Right renal pelvis (tissue), 4 donors: ENCODE measurements at places on chromosomes 11 and 22. TPM values are rescaled to one million over a fixed set of nuclear protein-coding genes. Genes with fewer than 3 reads are reported as not detected.

Gene PATE2
- polyA plus RNA-seq = not detected

Gene PRR33
- polyA plus RNA-seq = 0.23 TPM

Gene FAM227A
- 4.8 TPM for polyA plus RNA-seq

DNA sequence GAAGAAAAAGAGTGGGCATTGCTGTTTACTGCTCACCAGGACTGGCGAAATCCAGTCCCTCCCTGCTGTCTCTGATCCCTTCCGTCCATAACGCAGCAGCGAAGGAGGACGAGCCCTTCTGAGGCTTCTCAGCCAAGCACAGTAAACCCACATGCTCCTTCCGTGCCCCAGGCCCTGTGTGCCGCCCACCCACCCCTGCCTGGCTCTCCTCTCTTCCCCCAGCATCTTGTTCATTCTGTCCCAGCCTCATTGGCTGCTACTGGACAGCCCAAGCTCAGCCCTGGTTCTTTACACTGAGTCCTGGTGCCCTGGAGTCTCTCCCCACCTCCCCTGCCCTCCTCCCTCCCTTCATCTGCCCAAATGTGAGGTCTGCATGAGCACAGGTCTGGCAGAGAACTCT is 559.7 kb downstream of the BRD1 start:
- DNase-seq = no peak

DNA sequence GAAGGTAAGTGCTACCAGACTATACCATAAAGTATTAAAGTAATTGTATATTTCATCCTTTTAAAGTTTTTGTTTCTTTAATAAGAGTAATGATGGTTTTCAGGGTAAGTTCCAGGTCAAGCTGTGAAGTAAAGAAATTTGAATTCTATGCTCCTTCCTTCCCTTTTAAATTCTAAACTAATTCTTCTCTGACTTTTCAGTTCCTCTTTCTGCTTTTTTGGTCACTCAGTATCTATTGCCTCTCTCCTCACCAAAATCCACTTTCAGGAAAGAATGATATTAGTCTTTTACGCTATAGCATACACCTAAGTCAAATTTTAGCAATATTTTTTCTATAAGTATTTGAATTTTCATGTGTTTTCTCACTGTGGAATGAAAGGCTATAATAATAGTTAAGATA is 8.2 kb downstream of the MMP8 start:
- no peak for DNase-seq

- DNase-seq = no peak
Observed at GRCh38 chr11:69636512-69637197, 4.3 kb upstream of the CCND1 start.

DNA sequence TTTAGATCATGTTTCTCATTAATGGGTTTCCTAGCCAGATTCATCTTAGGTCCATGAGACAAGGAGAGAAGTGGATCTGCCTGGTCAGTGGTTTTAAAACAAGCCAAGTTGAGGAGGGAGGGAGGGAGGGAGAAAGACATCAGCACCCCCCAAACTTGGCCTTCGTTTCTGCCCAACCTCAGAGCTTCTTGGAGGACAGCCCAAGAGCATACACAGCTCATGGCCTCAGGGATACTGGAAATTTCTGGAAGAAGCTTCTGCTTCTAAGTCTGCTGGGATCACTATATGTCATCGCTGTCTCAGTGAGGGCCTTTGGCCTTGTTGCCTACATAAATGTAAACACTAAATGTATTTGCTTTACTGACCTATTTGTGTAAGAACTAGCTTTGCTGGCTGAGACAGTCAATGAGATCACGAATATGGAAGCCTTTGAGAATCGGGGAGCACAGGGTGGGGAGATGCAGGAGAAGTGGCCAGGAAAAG is 375.1 kb downstream of the BUD13 start:
- no peak for DNase-seq

DNA sequence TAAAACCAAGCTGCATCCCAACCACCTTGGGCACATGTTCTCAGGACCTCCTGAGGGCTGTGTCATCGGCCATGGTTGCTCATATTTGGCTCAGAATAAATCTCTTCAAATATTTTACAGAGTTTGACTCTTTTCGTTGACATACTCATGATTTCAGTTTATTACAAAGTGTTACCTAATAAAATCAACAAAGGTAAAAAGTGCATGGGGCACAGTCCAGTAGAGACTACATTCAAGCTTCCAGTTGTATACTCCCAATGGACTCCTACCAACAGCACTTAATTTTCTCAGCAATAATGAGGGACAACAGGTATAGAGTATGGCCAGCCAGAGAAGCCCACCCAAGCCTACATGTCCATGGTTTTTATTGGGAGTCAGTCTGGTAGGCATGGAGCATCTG is 347.9 kb upstream of the FAT3 start:
- DNase-seq = no peak
